Epithelial cell of alveolus of lung (primary cell): ENCODE measurements at places on chromosomes 2 and 18. TPM values are rescaled to one million over a fixed set of nuclear protein-coding genes. Genes with fewer than 3 reads are reported as not detected.

The AMER3 gene
- not detected in 2 replicates for total RNA-seq

The KIAA2012 gene
- not detected in 2 replicates for total RNA-seq

The RTKN gene
- total RNA-seq: 15.1 and 15.7 TPM in 2 replicates

The MROH2A gene
- not detected in 2 replicates for total RNA-seq

The ST6GAL2 gene
- 0.08 and 1.9 TPM in 2 replicates for total RNA-seq

The M1AP gene
- total RNA-seq: not detected in 2 replicates

The BOLL gene
- total RNA-seq: 0.08 TPM in 1 of 2 replicates, not detected in the other

The CENPA gene
- total RNA-seq: 7.7 and 18.0 TPM in 2 replicates

The DSG1 gene
- not detected in 2 replicates for total RNA-seq

The CYRIA gene
- total RNA-seq: 1.9 and 3.1 TPM in 2 replicates

The NEB gene
- total RNA-seq: 0.91 and 1.9 TPM in 2 replicates

The SH3RF3 gene
- total RNA-seq: 21.8 and 24.6 TPM in 2 replicates

The ATP6V1C2 gene
- not detected in 2 replicates for total RNA-seq
